ENCODE measurements at places on chromosomes 3 and 15.
A peak's percentile ranks its signal among the peaks of the same experiment; 100 is the strongest.

DNA sequence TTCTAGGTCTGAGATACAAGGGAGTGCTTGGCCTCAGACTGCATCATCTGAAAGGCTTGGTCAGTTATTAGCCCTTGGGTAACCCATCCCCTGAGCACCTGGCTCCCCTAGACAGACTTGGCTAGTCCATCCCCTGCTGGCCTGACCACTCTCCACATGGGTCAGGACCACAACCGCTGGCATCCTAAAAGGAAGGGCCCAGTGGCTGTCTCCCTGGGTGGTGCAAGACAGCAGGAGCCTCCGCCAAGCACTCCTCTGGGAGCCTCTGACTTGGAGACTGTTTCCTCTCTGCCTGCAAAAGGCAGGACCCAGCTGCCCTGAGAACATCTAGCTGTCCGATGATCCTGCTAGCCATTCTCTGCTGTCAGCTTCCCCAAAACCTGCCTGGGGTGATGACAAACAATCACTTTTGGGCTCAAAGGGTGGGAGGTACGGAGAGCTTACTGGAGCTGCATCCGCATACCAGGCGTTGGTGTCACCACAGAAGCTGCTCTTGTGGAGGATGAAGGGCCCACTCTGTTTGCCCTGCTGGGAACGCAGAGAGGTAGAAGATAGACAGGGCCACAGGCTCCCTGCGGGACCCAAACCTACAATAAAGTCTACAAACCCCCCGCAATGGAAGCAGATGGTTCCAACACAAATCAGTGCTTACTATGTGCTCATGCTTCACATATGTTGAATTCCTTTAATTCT is 108.0 kb upstream of the PRR20G start:
- DNase-seq = no peak

- no peak for DNase-seq
Measured at GRCh38 chr3:4806535-4807108, 172.6 kb upstream of the BHLHE40 start.

DNA sequence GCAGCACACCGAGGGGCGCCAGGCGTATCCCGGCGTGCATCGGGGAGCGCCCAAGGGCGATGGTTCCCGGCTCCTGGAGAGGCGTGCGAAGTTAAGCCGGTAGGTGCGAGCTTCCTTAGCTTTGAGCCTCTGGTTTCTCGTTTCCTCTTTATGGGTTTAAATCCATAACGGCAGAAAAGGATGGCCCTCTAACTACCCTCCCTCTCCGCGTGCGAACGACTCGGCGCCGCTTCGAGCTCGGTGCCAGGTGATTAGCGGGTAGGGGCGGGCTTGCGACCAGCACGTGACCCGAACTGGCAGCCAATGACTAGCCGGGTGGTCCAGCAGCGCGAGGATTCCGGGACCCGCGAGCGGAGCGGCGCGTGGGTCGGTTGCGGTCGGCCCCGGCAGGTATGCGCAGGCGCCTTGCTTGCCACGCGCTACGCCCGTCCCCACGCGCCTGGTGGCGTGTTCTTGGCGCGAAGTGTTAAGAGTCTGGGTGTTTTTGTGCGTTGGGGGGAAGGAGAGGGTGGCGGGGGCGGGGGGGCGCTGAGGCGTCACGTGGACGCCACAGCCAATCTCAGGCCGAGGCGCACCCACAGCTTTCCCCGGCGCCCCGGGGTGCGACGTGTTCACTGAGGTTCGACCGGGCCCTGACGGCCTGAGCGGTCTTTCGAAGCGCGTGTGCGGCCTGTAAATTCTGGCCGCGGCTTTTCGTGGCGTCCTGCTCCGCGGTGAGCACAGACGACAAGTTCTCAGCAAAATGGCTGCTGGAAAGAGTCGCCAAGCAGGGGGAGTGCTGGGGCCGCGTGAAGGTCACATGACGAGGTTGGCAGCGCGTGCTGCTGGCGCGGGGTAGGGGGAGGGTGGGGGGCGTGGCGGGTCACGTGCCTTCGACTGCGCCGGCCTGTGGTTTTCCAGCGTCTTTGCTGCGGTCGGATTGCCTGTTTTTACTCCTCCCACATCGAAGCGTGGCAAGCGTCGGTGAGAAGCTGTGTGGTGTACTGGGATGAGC is 38.7 kb upstream of the MGA start:
- DNase-seq = peak; percentile 90

DNA sequence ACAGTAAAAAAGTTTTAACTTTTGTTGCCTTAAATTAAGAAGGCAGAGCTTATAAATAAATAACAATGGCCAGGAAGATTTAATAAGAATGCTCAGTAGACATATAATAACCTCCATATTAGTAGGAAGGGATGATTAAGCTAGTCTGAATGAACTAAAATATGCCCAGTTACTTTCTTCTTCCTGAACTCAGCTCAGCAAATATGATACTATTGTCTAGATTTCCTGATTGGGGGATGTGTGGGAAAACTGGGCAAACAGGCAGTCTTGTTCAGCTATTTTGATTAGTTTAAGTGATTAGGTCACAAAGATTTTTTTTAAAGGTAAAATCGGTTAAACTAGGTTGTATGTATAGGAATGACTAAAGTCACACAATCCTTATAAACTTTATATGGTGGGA is 167.2 kb upstream of the SLC2A2 start:
- DNase-seq = no peak

GRCh38 chr3:189353988-189354889 is 182.5 kb downstream of the TPRG1 start:
- DNase-seq = no peak

DNA sequence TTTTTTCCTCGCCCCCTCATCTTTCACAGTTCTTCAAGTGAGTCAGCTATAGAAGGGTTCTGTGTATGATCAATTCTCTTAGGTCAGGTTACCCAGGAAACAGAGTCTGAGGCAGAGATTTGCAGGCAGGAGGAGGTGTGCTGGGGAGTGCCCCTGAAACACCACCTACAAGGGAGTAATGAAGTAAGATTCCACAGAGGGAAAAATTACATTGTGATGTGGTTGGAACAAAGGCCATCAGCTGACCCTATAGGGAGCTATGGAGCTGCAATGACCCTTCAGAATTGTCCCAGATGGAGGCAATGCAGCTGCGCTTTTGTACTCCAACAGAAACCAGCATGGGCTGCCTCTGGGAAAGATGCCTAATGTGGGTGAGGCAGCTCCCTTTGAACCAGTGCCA is 142.2 kb upstream of the CNTN3 start:
- DNase-seq = no peak

GRCh38 chr3:106425026-106425425 is 556.2 kb upstream of the CBLB start:
- DNase-seq = no peak

GRCh38 chr3:73409138-73409763 is 215.5 kb downstream of the PDZRN3 start:
- no peak for DNase-seq

DNA sequence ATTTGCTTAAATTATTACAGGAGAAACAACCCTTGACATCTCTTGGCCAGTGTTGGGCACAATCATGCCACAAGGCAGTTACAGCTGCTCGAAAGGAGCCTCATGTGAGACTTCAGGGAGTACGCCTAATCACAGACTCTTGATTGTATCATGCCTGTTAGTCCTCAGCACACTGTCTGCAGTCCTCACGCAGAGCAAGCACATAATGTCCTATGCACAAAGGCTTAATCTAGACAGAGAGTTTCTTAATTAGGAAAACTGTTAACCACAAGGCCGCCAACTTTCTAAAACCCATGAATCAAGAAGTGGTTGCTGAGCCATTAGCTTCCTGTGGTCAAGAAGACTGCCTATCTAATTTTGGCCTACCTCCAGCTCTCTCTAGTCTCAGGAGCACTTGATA is 172.0 kb downstream of the UNC13C start:
- DNase-seq = no peak

- DNase-seq = no peak
Measured at GRCh38 chr3:9686050-9686550, 17.5 kb upstream of the CPNE9 start.

DNA sequence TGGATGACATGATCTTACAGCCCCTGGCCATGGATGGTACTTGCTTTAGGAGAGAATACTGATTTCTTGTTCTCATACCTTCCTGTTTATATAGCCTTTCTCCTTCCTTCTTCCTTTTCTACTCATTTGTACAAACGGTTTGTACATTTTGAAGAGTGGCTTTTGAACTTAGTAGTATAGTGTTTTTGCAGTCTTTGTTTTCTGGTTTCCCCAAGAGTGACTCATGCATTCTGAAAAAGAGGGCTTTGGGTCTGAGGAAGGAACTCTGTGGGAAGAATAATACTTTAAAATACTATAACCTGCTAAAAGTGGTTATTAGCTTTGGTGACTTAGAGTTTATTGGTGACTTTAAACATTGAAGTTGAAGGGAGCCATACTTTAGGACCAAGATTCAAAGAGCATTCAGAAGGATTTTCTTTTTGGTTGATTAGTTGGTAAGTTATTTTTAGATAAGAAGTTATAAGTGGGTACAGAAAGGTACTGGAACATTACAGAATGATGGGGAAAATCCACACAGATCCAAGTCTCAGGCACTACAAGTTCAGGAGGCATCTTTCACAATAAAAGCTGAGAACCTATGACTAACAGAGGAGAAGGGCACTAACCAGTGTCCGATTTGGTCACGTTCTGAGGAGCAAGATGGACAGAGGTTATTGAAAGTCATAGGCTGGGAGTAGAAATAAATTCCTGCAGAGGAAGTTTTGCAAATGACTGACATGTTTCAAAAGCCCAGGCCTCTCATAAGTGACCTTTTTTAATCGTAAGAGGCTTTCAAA is 369.6 kb upstream of the AZI2 start:
- DNase-seq = no peak

- no peak for DNase-seq
Measured at GRCh38 chr3:124838963-124839362, 48.2 kb downstream of the ITGB5 start.

DNA sequence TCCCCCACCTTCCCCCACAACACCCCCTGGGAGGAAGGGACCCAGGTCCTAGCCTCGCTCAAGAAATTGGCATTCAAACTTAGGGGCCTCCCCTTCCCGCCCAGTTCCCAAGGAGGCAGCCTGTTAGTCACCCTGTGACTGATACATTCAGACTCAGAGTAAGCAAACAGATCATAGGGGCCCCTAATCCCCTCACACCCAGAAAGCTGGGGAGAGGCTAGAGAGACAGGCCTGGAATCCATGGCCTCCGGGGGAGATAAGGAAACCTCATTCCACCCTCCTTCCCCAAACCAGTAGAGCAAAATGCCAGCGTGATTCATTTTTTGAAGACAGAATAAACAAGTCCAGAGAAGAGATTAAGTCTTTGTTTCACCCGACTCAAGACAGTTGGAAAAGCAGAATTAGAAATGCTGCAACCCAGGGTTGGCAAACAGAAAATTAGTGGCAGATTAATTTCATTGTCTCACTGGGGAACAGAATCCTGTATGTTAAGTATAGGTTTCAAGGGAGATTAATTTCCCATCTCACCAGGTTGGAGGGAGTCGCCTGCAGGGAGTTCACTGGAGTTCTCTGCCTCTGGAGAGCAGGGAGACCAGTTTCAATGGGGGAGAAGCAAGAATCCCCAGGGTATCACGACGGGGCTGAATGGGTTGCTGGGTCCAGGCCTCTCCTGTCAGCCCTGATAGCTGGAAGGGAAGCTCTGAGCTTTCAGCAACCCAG is 268.3 kb downstream of the UACA start:
- DNase-seq = no peak

GRCh38 chr15:61314427-61314826 is 85.3 kb upstream of the RORA start:
- DNase-seq = no peak

- no peak for DNase-seq
Measured at GRCh38 chr15:96243701-96244100, 86.8 kb upstream of the NR2F2 start.

DNA sequence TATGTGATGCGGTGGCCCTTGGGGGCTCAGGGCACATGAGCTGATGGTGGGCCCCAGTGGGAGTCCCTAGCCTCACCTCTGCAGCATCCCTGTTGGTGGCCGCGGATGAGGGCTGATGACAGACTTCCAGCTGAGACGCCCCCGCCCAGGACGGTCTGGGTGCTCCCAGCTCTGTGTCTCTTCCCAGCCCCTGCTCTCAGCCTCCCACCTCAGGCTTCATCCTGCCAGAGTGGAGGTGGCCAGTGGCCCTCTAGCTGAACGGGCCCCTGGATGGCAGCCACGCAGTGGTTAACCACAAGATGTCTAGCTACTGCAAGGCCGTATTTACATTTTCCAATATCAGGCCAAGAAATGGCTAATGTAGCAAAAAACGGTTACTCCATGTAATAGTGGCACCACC is 205.3 kb upstream of the LINGO1 start:
- DNase-seq = no peak

- no peak for DNase-seq
Measured at GRCh38 chr3:57582474-57583168, 14.5 kb downstream of the ARF4 start.

DNA sequence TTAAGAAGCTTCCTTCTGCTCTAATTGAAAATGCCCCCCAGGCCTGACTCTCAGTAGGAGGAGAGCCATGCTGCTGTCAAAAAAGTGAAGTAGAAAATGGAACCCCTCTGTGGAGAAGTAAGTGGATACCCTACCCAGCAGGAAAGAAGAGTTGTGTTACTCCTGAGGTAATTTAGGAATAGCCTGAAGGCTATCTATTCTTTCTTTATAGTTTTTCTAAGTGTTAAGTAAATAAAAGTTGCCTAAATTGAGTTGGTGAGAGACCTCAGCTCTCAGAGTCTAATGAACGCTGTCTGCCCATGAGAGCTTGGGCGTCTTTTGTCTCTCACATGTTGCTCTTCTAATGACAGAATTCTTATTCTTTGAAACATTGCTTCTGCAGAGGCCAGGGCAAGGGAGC is 116.2 kb downstream of the NSUN3 start:
- DNase-seq = no peak

DNA sequence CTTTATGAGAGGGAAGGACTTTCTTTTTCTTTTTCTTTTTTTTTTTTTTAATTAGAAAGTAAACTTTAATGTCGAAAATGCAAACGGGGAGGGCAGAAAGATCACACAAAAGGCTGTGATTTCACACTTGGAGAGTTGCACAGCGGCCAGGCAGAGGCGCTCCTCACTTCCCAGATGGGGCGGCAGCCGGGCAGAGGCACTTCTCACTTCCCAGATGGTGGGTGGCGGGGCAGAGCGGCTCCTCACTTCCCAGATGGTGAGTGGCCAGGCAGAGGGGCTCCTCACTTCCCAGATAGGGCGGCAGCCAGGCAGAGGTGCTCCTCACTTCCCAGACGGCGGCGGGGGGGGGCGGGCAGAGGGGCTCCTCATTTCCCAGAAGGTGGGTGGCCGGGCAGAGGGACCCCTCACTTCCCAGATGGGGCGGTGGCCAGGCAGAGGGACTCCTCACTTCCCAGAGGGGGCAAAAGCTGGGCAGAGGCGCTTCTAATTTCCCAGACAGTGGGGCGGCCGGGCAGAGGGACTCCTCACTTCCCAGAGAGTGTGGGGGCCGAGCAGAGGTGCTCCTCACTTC is 88.6 kb downstream of the ATP2B2 start:
- no peak for DNase-seq

- DNase-seq = no peak
Measured at GRCh38 chr3:197793247-197793646, 2.2 kb downstream of the LRCH3 start.

DNA sequence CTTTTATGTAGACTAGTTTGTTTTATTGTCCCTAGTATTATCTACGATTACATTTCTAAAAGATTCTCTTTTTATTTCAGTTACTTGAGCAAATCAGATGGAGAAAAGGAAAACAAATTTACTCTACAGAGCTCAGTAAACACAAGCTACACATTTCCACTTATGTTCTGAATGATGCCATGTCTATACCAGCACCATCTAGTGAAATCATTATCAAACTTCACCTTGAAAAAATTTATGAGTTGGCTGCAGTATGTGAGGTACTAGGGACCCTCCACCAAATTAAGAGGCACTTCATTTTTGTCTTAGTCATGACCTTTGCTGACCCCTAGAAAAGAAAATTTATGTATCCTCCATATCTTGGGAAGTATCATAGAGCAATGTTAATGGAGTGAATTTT is 827.4 kb downstream of the SI start:
- no peak for DNase-seq
